ELR (cell line): ENCODE measurements at places on chromosomes 7 and 10.

GRCh38 chr10:9547936-9548904 is 1469.5 kb upstream of the CELF2 start:
- no peak for DNase-seq

GRCh38 chr7:3747467-3747866 is 446.4 kb downstream of the SDK1 start:
- no peak for DNase-seq

GRCh38 chr7:33798686-33799325 is 106.5 kb upstream of the BMPER start:
- no peak for DNase-seq

DNA sequence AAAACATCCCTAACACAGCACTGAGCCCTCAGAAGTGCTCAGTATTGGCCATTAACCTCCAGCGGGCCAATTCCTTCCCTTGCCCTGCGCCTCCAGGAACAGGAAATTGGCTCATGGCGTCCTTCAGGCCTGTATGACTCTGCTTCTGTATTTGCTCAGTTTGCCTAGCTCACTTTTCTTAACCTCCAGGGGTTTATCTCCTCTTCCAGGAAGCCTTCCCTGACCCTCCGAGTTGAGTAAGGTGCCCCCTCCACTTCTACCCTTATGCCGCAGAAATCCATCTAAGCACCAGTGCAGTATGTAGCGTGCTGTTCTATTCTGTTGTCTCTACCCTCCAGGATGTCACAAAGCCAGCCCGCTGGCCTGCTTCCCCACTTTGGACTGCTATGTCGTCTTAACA is 1.1 kb upstream of the SFXN4 start:
- peak; percentile 46 for DNase-seq

- DNase-seq, result no peak
These were observed 661.1 kb upstream of the ANKRD30A start for GRCh38 chr10:36464291-36464690.

DNA sequence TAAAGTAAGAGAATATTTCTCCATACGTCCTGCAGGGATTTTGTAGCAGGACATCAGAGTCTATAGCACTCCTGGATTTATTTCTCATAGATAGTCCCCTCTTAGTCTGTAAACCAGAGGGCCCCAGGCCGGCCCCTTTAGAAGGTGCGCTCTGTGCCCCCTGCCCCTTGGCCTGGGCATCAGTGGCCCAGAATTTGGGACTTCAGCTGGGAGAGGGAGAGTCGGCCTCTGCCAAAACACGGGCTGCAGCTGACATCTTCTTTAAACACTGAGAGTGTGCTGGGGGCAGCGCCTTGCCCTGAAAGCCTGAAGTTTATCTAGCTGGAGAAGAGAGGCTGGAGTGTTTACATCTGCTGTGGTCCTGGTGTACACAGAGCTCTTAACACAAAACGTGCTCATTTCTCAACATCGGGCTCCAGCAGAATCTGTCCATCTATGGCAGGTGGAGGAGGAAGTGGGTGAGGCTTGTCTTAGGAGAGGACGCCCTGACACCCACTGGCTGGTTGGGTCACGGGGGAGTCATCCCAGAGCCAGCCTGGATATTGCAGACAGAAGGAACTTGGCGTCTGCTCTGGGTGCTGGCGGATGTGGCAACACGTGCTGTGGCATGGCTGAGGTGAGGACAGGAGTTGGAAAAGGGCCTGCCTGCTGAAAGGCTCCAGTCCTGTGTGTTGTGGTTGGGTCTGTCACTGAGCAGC is 5.0 kb upstream of the TACR2 start:
- no peak for DNase-seq

DNA sequence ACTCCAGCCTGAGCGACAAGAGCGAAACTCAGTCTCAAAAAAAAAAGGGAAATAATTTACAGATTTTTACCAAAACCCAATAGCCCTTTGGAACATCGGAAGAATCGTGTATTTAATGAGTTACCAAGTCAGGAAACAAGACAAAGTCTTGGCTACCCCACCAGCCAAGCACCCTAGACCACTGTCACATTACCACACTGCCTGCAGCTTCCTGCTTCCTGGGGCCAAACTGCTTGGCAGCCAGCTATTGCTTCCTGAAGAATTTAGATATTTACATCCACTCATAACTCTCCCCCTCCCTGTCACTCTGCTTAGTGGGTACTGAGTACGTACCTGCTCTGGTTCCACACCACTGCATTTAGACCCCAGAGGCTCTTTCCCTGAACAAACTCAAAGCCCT is 14.1 kb upstream of the TNPO3 start:
- no peak for DNase-seq

DNA sequence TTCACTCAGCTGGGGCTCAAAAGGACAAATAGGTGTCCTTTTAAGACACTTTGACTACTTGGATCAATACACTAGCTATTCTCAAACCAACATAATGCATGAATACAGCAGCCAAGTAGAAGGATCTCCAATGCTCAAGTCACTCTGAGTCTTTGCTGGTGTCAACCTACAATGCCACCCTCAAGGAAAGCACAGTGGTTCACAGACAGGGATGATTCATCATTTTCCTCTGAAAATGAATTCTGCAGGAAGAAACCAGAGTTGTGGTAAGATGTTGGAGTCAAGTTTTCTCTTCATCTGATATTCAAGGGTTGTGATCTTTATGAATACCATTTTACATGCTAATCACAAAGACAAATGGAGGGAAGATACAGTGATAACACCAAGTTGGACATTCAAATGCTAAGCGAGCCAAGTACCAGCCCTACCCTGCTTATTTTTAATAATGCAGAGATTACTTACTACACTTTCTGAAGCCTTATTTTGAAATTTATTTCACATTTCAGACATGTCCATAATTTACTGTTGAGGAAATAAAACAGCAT is 143.1 kb upstream of the FGFR2 start:
- no peak for DNase-seq

GRCh38 chr7:31311552-31311951 is 29.0 kb downstream of the NEUROD6 start:
- no peak for DNase-seq

GRCh38 chr10:92993699-92994272 is 66.8 kb upstream of the CYP26C1 start:
- DNase-seq, result no peak

GRCh38 chr10:13831711-13832141 is 245.0 kb downstream of the PRPF18 start:
- no peak for DNase-seq

GRCh38 chr7:113799896-113800295 is 118.9 kb downstream of the PPP1R3A start:
- DNase-seq, result no peak

GRCh38 chr7:36667007-36667745 is 57.1 kb downstream of the AOAH start:
- peak; percentile 17 for DNase-seq

DNA sequence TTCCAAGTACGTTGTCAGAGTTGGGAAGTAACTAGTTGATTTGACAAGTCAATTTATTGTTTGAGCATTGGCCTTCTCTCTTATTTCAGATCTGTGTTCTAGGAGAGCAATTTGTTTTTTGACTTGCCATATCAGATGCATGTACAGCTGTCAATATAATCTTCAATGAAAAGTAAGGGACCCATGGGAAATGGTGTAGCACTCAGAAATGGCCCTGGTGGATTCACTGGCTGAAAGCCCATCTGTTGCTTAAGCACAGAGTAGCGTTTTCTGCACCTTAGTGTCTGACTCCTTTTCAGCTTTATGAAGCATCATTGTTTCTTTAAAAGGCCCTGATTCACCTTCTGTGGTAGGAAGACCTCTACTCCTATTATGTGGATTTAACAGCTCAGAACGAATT is 10.2 kb downstream of the GARS1 start:
- DNase-seq, result no peak

- no peak for DNase-seq
These were observed 73.2 kb downstream of the SYPL1 start for GRCh38 chr7:106038916-106039315.

DNA sequence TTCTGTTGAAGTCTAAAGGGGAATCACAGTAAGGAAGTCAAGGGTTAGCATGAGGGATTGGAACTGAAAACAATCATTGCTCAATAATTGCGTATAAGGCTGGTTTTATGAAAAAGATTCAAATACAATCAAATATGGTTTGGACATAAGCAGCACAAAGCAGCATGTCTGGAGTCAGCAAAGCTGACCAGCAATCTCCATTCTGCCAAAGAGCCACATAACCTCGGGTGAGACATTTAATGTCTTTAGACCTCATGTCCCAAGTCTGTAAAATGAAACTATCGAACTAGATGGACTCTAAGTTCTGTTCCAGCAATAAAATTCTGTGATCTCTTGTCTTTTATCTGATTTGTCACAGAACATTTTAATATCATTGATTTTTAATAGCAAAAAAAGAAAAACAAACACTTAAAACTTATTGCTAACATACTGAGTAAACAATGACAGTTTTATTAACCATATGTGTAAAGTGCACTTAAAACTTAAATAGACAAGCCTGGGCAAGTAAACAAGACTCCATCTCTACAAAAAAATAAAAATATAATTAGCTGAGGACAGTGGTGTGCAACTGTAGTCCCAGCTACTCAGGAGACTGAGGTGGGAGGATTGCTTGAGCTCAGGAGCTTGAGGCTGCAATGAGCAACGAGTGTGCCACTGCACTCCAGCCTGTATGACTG is 217.0 kb downstream of the MAGI2 start:
- no peak for DNase-seq

DNA sequence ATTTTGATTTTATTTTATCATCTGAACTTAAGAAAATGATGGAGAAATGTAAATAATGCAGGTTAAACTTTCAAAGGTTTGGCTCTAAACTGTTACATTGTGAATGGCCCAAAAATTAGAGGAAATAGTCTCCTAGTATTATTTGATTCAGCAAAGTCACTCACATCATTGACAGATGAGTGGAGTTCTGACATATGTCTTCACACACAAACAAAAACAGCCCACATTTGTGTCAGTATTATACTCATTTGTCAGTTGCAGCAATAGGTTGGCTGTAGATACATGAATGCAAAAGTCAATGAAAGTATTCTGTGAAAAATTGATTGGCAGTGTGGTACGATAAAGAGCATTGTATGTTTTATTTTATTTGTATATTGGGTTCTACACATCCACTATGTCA is 108.8 kb upstream of the BMPER start:
- no peak for DNase-seq

DNA sequence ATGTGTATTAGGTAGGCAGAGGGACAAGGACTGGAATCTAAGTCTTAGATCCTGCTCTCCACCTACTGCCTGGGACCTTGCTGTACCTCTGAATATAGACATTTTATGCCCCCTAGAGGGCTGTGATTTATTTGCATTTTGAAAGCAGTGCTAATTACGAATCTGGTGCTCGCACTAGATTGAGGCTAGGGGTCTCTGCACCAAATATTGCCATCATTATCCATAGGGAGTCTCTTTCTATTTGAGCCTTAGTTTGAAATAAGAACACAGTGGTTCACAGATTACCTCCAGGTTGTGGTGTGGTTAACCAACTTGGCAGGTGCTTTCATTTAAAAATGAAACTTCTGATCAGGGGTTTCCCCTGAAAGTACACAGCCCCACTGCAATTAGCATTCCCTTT is 41.8 kb downstream of the CNNM1 start:
- peak; percentile 68 for DNase-seq
